A549 treated with DMSO at 1 μM for 4 hours (cell line): ENCODE measurements at places on chromosomes 12 and 14. TPM values are rescaled to one million over a fixed set of nuclear protein-coding genes. Genes with fewer than 3 reads are reported as not detected.

The SINHCAF gene
- 49.2 to 71.7 TPM (median 64.9 TPM) in 5 replicates for total RNA-seq

The NR4A1 gene
- total RNA-seq = 30.9 to 45.1 TPM (median 35.5 TPM) in 5 replicates

The CBLN3 gene
- 1.3 to 1.9 TPM (median 1.5 TPM) in 5 replicates for total RNA-seq

The DLK1 gene
- 0.11 to 0.80 TPM (median 0.36 TPM) in 5 replicates for total RNA-seq

The PRB2 gene
- total RNA-seq = not detected in 5 replicates

The ANKRD33 gene
- total RNA-seq = 0.05 to 0.06 TPM in 2 of 5 replicates, not detected in the others

The THAP2 gene
- total RNA-seq = 4.4 to 5.6 TPM (median 4.8 TPM) in 5 replicates

The PGAM5 gene
- 49.1 to 63.1 TPM (median 61.6 TPM) in 5 replicates for total RNA-seq

The ASCL1 gene
- 0.03 TPM in 2 of 5 replicates, not detected in the others for total RNA-seq

The ZDHHC17 gene
- total RNA-seq = 8.8 to 19.6 TPM (median 12.1 TPM) in 5 replicates

The MEG3 gene
- total RNA-seq = 51.9 to 85.3 TPM (median 73.9 TPM) in 5 replicates

The SOAT2 gene
- 0.10 to 0.26 TPM (median 0.19 TPM) in 5 replicates for total RNA-seq

The KRT2 gene
- total RNA-seq = 0.04 TPM in 1 of 5 replicates, not detected in the others

The SMCO3 gene
- not detected in 5 replicates for total RNA-seq

The CSRP2 gene
- total RNA-seq = 18.4 to 25.8 TPM (median 22.6 TPM) in 5 replicates

The CLEC4C gene
- total RNA-seq = not detected in 5 replicates

The SMCO2 gene
- 0.17 to 0.44 TPM (median 0.36 TPM) in 3 of 5 replicates, not detected in the others for total RNA-seq

The PPFIBP1 gene
- 25.9 to 36.9 TPM (median 34.2 TPM) in 5 replicates for total RNA-seq

The DLST gene
- 91.1 to 99.9 TPM (median 96.7 TPM) in 5 replicates for total RNA-seq

The MED6 gene
- total RNA-seq = 43.3 to 50.0 TPM (median 45.9 TPM) in 5 replicates

The FKBP3 gene
- 111 to 130 TPM (median 122 TPM) in 5 replicates for total RNA-seq

The CD69 gene
- total RNA-seq = 0.26 TPM in 1 of 5 replicates, not detected in the others

The NYNRIN gene
- total RNA-seq = 0.19 to 0.40 TPM (median 0.20 TPM) in 5 replicates

The MAGOHB gene
- 48.3 to 56.6 TPM (median 52.1 TPM) in 5 replicates for total RNA-seq

The NPFF gene
- 0.17 TPM in 1 of 5 replicates, not detected in the others for total RNA-seq

The SERPINA9 gene
- 0.13 to 0.15 TPM in 2 of 5 replicates, not detected in the others for total RNA-seq

The AMDHD1 gene
- 1.9 to 3.4 TPM (median 2.4 TPM) in 5 replicates for total RNA-seq

The COL2A1 gene
- 0.02 to 0.18 TPM (median 0.08 TPM) in 5 replicates for total RNA-seq

The RPGRIP1 gene
- 0.24 to 0.54 TPM (median 0.26 TPM) in 5 replicates for total RNA-seq

The BDKRB2 gene
- total RNA-seq = 3.2 to 6.6 TPM (median 5.9 TPM) in 5 replicates

The KLHL33 gene
- not detected in 5 replicates for total RNA-seq

The PRICKLE1 gene
- 0.81 to 1.2 TPM (median 0.86 TPM) in 5 replicates for total RNA-seq

The MOAP1 gene
- total RNA-seq = 11.3 to 17.9 TPM (median 16.0 TPM) in 5 replicates

The NEMP1 gene
- total RNA-seq = 15.1 to 21.3 TPM (median 17.3 TPM) in 5 replicates

The CTSG gene
- total RNA-seq = not detected in 5 replicates

The PA2G4 gene
- 305 to 343 TPM (median 320 TPM) in 5 replicates for total RNA-seq

The ASB2 gene
- total RNA-seq = 1.4 to 4.1 TPM (median 1.9 TPM) in 5 replicates

The PDE3A gene
- total RNA-seq = 2.9 to 5.6 TPM (median 5.0 TPM) in 5 replicates

The FOXM1 gene
- 87.0 to 106 TPM (median 99.3 TPM) in 5 replicates for total RNA-seq
